ENCODE measurements at places on chromosomes 16 and 17.

GRCh38 chr17:48128400-48128799, 20.8 kb downstream of the SNX11 start:
- DNase-seq = no peak

- DNase-seq = no peak
These were observed 97.3 kb downstream of the ANKRD11 start for GRCh38 chr16:89392881-89393737.

DNA sequence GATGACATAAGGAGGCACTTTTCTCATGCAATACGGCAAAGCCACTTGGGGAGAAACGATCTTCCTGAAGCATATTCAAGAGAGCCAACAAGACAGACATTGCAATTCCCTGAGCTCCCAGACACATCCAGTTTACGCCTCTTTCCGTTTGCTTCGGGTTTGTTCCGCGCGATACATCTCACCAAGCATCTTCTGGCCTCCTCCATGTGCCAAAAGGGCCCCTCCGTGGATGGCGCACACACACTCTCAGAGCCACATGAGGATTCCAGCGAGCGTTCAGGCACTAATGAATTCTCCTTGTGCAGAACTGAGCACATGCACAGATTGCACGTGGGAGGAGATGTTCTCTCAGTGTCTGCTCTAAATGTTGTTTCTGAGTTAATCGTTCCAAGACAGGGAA, 146.7 kb upstream of the SHISA6 start:
- DNase-seq = no peak

DNA sequence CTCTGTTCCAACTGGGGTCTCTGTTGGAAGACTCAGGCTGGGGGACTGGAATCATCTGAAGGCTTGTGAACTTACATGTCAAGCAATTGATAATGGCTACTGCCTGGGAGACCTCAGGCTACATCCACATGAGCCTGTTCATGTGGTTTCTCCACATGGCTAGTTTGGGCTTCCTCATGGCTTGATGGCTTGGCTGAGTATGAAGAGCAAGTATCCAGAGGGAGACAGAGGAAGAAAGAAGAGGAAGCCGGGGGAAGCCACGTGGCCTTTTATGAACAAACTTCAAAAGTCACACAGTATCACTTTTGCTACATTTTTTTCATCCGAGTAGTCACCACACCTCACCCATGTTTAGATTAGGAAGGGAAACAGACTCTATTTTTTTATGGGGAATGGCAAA, 158.9 kb downstream of the TRIM37 start:
- no peak for DNase-seq

DNA sequence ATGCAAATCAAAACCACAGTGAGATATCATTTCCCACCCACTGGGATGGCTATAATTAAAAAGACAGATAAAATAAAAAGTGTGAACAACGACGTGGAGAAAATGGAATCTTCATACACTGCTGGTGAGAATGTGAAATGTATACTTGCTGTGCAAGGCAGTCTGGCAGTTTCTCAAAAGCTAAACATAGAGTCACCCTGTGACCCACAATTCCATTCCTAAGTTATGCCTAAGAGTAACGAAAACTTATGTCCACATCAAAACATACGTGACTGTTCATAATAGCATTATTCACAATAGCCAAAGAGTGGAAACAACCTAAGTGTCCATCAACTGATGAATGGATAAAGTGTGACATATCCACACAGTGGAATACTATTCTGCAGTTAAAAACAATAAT, 38.1 kb upstream of the VPS4A start:
- DNase-seq = peak; percentile 65

DNA sequence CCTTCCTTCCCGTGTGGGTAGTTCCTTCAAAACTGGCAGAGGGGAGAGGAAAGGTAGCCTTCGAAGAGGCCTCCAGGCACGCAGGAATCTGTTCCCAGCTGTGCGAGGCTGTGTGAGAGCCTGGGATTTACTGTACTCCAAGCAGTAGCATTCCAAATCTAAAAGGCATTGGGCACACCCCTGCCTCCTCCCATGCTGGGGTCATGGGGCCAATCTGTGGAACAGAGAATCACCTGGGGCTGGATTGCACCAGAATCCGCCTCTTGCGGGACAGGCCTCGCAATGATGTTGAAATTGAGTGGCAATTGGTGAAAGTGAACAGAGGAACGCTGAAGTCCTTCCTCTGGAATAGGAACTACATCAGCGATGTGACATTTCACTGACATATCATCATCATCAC, 72.5 kb upstream of the IRX3 start:
- DNase-seq = no peak

GRCh38 chr17:57552114-57552624, 192.9 kb downstream of the CCDC182 start:
- no peak for DNase-seq

- DNase-seq = no peak
These were observed 297.1 kb upstream of the MAF start for GRCh38 chr16:79897453-79898146.

DNA sequence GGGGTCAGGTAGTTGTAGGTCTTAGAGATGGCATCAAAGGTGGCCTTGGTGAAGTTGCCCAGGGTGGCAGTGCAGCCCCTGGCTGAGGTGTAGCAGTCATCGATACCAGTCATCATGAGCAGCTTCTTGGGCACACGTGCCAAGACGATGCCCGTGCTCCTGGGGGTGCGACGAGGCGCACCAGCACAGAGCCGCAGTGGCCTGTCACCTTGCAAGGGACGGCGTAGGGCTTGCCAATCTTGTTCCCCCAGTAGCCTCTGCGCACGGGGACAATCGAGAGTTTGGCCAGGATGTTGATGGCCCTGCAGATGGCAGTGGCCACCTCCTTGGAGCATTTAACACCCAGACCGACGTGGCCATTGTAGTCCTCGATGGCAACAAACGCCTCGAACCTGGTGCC, 29.8 kb downstream of the CDC27 start:
- no peak for DNase-seq

DNA sequence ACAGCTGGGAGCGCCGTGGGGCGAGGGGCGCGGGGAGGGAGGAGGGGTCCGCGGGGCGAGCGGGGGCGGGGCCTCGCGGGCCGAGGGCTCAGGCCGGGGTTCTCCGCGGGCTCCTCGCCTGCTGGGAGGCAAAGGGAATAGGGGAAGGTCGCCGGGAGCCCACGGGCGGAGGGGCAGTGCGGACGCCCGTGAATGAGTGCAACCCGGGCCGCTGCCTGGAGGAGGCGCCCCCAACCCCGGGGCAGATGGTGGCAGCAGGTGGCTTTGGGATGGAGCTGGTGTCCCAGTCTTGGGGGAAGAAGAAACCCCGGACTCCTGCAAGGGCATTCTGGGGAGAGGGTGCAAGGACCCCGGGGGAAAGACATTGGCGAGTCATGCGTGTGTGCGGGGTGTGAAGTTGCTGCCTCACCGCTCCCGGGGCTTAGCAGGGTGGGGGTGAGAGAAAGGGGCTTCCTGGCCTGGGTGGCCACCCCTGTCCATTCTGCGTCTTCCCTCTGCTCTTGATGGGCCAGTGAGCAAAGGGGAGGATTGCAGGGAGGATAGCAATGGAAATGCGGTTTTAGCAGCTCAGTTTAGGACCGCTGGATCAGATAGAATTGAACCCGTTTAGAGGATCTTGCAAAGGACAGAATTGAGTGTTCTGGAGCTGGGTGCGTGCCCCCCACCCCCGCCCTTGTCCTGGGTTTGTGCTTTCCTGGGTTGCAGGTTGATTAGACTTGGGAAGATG, 526 bp downstream of the KIAA0513 start:
- no peak for DNase-seq

- no peak for DNase-seq
These were observed 22.5 kb upstream of the LYRM9 start for GRCh38 chr17:27915709-27916108.

- DNase-seq = no peak
These were observed 147.8 kb upstream of the CA10 start for GRCh38 chr17:52306314-52306713.

GRCh38 chr16:69741951-69742904, 12.5 kb downstream of the NOB1 start:
- peak; percentile 53 for DNase-seq

DNA sequence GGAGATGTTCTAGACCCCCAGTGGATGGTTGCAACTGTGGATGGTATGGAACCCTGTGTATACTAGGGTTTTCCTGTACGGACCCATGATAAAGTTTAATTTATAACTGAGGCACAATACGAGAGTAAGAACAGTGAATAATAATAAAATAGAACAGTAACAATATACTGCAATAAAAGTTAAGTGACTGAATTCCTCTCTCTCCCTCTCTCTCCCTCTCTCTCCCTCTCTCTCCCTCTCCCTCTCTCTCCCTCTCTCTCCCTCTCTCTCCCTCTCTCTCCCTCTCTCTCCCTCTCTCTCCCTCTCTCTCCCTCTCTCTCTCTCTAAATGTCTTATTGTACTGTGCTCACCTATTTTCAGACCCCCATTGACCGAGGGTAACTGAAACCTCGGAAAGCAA, 291.0 kb downstream of the IRF8 start:
- DNase-seq = no peak

DNA sequence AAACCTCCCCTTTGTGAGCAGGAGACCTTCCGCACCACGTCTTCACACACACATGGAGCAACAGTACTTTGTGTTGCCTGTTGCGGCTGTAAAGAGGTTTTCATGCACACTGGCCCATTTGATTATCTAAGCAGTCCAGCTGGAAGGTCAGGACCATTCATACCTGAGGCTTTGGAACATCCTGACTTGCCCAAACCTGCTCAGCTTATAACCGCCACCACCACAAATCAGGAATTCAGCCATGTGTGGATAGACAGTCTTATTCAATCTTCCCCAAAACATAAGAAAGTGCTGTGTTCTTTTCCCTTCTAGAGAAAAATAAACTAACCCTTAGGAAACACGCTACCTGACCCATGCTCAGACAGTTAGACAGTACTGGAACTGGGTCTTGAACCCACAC, 81.6 kb upstream of the XYLT1 start:
- DNase-seq = no peak

DNA sequence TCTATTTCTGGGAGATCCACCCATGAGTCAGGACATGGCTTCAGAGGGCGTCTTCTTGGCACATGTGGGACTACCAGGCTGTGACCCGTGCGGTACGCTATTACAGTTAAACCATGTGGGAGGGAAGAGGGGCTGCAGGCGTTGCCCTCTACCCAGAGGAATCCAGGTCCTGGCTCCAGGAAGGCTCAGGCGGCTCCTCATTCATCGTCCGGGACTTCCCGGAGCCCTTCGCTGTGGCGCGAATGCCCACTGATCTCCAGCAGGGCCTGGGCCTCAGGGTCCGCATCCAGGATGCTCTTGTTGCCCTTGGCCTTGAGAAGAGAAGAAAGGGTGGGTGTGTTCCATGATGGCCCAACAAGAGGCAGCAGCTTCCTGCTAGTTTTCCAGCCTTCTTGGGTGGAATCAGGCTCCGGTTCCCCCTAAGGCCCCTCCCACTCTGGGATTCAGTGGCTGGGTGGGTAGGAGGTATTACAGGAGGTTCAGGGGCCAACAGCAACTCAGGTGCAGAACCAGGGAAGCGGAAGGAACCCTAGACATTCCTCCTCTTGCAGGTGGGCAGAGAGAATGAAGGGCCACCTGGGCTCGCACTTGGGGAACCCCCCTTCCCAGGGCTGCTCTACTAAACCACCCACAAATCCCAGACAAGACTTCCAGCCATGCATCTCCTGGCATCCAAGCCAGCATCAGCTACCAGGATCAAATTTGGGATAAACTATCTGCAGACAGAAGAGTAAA, 24.6 kb downstream of the MEAK7 start:
- DNase-seq = no peak

GRCh38 chr16:82638095-82638798, 11.5 kb downstream of the CDH13 start:
- DNase-seq = peak; percentile 79

DNA sequence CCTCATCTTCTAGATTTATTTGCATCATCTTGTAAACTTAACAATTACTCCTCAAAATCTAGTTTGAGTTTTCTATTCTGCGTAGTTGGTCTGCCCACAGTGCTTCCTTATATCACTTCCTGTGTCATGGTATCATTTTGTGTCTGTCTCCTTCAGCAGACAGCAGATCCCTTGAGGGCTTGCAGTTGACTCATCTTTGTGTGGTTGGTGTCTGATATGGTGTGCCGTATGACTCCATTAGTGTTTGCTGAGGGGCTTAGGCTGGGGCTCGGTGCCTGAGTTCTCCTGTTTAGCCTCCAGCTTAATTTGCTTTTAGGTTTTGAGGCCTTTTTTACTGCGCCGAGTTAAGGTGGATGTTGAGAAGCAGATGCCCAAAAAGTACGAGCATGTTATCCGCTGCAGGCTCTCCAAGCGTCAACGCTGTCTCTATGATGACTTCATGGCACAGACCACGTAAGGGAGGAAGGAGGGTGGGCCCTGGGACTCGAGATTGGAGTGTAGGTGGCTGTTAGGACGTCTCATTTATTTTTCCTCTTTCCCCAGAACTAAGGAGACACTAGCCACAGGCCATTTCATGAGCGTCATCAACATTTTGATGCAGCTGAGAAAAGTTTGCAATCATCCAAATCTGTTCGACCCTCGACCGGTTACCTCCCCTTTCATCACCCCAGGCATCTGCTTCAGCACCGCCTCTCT, 16.9 kb downstream of the SRCAP start:
- no peak for DNase-seq

GRCh38 chr16:714558-715476, at the start of gene METRN:
TSS of gene METRN (plus strand) at chr16:715118. CDS start at chr16:715290, 172 bp downstream.
- peak; percentile 74 for DNase-seq

GRCh38 chr17:42402117-42402516, 13.9 kb upstream of the STAT3 start:
- DNase-seq = no peak

DNA sequence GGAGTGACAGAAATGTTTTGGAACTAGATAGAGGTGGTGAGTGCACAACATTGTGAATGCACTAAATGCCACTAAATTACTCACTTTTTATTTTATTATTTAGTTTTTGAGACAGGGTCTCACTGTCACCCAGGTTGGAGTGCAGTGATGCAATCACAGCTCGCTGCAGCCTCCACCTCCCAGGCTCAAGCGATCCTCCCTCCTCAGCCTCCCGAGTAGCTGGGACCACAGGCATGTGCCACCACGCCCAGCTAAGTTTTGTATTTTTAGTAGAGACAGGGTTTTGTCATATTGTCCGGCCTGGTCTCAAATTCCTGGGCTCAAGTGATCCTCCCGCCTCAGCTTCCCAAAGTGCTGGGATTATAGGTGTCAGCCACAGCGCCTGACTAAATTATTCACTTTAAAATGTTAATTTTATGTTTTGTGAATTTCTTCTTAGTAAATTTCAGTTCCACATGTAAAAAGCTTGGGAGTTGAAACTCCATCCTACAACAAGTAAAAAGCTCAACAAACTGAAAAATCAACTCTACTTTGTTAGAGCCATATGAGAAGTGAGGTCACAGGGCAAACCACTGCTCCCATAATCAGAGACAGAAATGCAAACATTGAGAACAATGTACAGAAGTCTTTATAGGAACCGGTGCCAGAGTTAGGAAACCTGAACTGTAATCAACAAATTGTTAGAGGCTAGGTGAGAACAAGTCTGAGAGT, 13.8 kb upstream of the SLC5A10 start:
- DNase-seq = no peak

GRCh38 chr16:27322858-27323780, 9.3 kb downstream of the IL4R start:
- no peak for DNase-seq

GRCh38 chr17:14052886-14053615, 16.3 kb upstream of the COX10 start:
- DNase-seq = peak; percentile 61

All from fibroblast of the aortic adventitia (primary cell).